ENCODE measurements at places on chromosomes 1 and 21. TPM values are rescaled to one million over a fixed set of nuclear protein-coding genes. Genes with fewer than 3 reads are reported as not detected.

The FCRL3 gene
- polyA plus RNA-seq: 0.48 TPM

The SMIM1 gene
- 2.1 TPM for polyA plus RNA-seq

The SLC2A1 gene
- polyA plus RNA-seq: 1.1 TPM

The MLLT11 gene
- 5.5 TPM for polyA plus RNA-seq

The NPL gene
- polyA plus RNA-seq: 3.8 TPM

The COL11A1 gene
- not detected for polyA plus RNA-seq

The DRAXIN gene
- polyA plus RNA-seq: 0.07 TPM

The SPATA17 gene
- polyA plus RNA-seq: 2.2 TPM

The ADAMTS5 gene
- polyA plus RNA-seq: 5.3 TPM

The UBL4B gene
- polyA plus RNA-seq: not detected

The TBX15 gene
- polyA plus RNA-seq: 0.09 TPM

The CD84 gene
- polyA plus RNA-seq: 1.5 TPM

The UBE2J2 gene
- polyA plus RNA-seq: 45.9 TPM

The FCMR gene
- polyA plus RNA-seq: 2.7 TPM

The OVAAL gene
- not detected for polyA plus RNA-seq

The RYR2 gene
- 0.70 TPM for polyA plus RNA-seq

The ROR1 gene
- polyA plus RNA-seq: 3.6 TPM

The ETV3L gene
- not detected for polyA plus RNA-seq

The LCE1F gene
- not detected for polyA plus RNA-seq

The EPHA10 gene
- polyA plus RNA-seq: 1.9 TPM

The TDRD5 gene
- polyA plus RNA-seq: 1.1 TPM

The PRMT2 gene
- polyA plus RNA-seq: 70.1 TPM
